Dorsolateral prefrontal cortex (tissue), 122 donors: ENCODE measurements at places on chromosomes 6 and 20. TPM values are rescaled to one million over a fixed set of nuclear protein-coding genes. Genes with fewer than 3 reads are reported as not detected.

DNA sequence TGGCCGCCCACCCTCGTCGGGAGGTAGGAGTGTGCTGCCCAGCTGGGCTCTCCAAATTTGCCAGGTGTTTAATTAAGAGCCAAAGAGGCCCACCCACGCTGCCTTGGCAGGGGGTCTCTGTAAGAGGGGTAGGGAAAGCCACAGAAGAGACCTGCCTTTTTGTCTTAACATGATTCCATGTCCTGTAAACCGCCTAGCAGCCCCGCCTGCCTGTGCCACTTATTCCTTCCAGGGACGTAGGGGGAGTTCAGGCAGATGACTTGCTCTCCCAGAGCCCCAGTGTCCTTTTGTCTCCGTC is 2.1 kb downstream of the FAM210B start:
- no peak for DNase-seq

GRCh38 chr6:138765896-138766655 is 7.5 kb upstream of the CCDC28A start:
- DNase-seq: no peak

The SIRPB1 gene
- total RNA-seq: not detected

GRCh38 chr20:56202493-56203077 is 45.9 kb upstream of the MC3R start:
- DNase-seq: no peak

- no peak for DNase-seq
These were observed 43.5 kb downstream of the NT5E start for GRCh38 chr6:85493389-85493788.

- DNase-seq: no peak
These were observed 129.2 kb upstream of the SNX9 start for GRCh38 chr6:157693867-157694266.

The OR2B6 gene
- total RNA-seq: not detected

The KCNB1 gene
- total RNA-seq: 87.8 TPM

- DNase-seq: no peak
These were observed 257.7 kb downstream of the CDKAL1 start for GRCh38 chr6:20791944-20792343.

The DEFB124 gene
- not detected for total RNA-seq

GRCh38 chr6:8080362-8081151 is 16.4 kb upstream of the BLOC1S5 start:
- DNase-seq: no peak

DNA sequence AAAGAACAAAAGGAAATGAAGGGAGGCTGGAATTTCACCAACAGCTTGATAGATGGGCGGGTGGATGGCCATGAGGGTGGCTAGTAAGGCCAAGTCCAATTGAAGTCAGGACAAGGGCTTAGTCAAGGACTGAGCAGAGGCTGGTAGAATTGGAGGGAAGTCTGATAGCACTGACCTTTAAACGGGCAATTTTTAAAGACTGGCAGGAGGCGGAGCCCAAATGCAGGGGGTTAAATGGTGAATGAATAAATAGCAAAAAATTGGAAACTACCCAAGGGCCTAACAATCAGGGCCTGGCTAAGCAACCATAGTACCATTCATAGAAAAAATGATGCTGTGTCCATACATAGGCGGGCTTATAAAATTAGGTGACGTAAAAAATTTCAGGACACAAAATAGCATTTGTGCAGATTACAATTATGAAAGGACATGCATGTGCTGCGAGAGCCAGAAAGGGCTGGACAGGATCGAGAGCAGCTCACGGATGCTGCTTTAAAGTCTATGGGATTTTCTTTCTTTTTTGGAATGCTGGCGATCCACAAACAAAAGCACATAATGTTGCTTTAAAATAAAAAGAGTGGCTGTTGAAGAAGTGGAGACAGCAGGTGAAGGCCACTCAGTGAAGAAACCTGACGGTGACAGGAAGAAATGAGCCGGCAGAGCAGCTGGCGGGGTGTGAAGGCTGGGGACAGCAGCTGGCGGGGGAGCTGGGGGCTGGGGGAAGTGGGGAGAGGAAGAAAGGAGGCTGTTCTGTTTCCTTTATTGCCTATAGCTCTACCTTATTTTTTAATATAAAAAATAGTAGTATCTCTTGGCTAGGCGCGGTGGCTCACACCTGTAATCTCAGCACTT is 42.8 kb upstream of the TAF8 start:
- no peak for DNase-seq

- no peak for DNase-seq
These were observed 68.1 kb downstream of the HFE start for GRCh38 chr6:26155061-26155930.

GRCh38 chr20:41440882-41441281 is 74.3 kb upstream of the EMILIN3 start:
- no peak for DNase-seq

DNA sequence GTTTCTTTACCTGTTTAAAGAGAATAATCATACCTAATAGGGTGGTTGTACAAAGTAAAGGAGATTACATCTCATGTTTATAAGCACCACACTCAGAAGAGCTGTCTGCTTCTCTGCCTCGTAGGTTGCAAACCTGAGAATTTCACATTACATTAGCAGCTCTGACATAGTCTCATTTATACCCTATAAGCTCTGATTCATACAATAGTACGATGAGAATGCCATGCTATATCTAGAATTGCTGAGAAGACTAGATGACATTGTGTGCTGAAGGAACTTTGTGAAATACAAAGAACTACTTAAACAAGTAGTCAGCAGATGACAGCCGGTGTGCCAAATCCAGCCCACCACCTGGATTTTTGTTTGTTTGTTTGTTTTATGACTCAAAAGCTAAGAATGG is 121.2 kb downstream of the ADAT2 start:
- DNase-seq: no peak

The KIF25 gene
- 1.7 TPM for total RNA-seq

The SPATA2 gene
- total RNA-seq: 41.7 TPM

- no peak for DNase-seq
These were observed 70.8 kb upstream of the FBXO30 start for GRCh38 chr6:145885431-145885830.

DNA sequence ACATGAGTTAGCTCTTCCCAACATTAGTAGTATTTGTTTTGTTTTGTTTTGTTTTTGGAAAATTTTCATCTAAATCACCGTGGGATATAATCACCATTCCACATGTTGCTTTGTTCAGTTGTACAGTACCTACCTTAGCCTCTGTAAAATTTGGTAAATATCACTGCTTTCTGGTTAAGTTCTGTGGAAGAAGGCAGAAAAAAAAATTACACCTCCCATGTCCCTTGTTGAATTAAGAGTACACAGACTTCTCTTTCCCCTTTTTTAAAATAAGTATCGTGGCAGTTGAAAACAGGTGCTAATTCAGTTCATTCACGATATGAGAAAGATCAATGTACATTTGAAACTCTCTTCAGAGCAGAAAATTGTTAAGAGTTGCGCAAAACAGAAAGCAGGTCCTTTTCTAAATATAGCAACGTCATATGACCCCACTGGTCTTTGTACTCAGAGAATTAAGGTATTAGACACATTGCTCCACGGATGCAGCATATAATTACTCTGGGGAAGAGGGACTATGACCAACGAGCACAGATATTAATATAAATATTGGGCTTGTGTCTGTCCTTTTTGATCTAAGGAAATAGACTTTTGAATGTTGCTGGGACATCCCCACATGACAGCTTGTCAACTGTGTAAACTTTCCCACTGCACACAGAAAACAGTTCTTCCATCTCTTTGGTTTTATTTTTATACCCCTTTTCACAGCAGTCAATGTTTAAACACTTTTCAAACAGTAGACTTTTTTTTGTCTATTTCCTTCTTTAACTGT is 58.6 kb upstream of the ZNF217 start:
- no peak for DNase-seq

The RAB32 gene
- total RNA-seq: 5.6 TPM

DNA sequence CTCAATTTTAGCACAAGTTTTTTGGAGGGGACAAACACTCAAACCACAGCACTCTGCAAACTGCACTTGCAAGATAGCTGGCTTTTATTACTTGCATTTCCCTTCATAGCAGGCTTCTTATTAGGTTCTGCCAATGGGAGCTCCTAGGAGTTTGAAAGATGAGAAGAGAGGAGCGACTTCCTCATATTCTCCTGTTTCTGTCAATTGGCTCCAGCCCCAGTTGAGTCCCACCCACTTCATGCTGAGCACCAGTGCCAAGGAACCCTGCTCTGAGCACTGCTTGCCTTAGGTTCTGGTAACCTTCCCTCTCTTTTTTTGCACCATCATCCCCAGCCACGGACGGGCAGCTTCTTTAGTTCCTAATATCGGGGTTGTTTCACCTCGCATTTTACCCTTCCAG is 67.9 kb downstream of the PSMB1 start:
- no peak for DNase-seq

- no peak for DNase-seq
These were observed 241.2 kb upstream of the ZFP64 start for GRCh38 chr20:52432740-52433139.

The TP53INP2 gene
- 113 TPM for total RNA-seq

The LY6G6D gene
- not detected for total RNA-seq

The MROH8 gene
- 15.0 TPM for total RNA-seq

DNA sequence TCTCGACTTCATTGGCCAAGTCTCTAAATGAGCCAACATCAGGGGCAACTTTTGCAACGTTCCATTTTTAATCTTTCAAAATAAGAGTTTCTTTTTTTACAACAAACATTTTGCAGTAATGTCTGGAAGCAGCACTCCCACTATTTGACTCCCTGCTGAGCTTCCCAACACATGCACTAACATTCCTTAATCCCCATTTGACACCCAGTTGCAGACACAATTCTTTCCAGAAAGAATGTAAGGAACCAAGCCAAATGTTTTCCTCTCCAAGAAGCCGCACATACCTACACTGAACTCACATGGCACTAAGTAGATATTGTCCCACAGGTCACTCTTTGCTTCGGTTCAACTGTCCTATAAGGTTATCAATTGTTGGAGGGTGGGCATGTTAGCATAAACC is 165.6 kb downstream of the GRM1 start:
- DNase-seq: no peak

GRCh38 chr6:135310291-135310690 is 129.2 kb downstream of the MYB start:
- no peak for DNase-seq

GRCh38 chr6:35328108-35328723 is 14.1 kb upstream of the PPARD start:
- no peak for DNase-seq

DNA sequence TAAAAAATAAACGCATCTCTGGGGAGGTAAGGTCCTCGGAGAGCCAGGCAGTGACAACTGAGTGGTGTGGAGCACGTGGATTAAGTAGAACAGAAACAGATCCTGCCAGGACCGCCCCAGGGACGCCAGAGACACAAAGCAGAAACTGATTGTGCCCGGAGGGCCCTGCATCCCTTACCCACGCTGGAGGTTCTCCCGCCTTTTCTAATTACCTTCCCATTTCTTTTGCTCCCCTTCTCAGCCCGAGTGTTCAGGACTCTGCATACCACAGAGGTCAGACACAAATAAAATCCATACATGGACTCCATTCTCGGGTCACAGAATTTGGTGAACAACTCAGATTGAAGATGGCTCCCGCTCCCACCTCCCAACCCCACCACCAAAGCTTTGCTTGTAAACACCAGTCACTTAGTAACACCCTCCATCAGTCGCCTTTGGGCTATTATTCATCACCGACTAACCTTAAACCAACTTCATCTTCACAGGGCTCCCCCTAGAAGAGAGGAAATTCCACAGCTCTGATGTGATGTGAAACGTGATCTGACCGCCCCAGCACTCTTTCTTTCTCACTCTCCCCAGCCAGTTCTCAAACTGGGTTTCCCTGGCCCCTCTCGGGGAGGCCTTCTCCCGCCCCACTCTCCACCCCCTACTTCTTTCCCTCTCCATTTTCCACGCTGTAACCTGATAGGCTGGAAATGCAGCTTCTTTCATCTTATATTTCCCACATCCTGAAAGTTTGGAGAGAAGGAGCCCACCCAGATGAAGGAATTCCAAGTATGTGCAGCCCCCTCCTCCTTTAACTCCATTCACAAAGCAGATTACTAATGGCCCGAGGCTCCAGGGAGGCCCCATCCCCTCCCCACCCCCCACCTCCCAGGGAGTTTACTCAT is 32.5 kb upstream of the PIM1 start:
- no peak for DNase-seq

The SLC22A7 gene
- not detected for total RNA-seq

GRCh38 chr20:62133051-62133845 is 9.9 kb downstream of the PSMA7 start:
- DNase-seq: no peak

DNA sequence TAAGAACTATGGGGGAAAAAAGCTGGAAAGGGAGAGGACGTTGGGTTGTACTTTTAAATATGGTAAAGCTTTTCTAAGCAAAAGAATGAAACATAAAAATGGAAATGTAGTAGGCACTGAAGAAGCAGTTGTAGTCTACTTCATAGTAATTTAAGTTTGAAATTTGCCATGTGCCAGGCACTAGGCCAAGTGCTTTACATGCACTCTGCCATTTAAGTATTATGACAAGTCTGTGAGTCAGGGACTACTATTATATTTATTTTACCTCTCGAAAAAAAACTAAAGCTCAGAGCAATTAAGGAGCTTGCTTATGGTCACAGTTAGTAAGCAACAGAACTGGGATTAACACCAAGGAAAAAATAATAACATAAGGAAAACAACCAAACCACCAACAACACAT is 257.8 kb downstream of the GMDS start:
- no peak for DNase-seq

The GNL1 gene
- total RNA-seq: 80.3 TPM

The PBOV1 gene
- total RNA-seq: not detected

The LY6G6F gene
- total RNA-seq: not detected
